Esophagus squamous epithelium (tissue), 5 donors: ENCODE measurements at places on chromosomes 2 and 18. TPM values are rescaled to one million over a fixed set of nuclear protein-coding genes. Genes with fewer than 3 reads are reported as not detected.
A peak's percentile ranks its signal among the peaks of the same experiment; 100 is the strongest.

The GKN1 gene
- total RNA-seq = 2.5 TPM

The MAP2 gene
- total RNA-seq = 8.5 TPM

The CPO gene
- total RNA-seq = not detected

The ZNF532 gene
- total RNA-seq = 30.7 TPM

The HNRNPA3 gene
- 68.1 TPM for total RNA-seq

The ARHGEF4 gene
- total RNA-seq = 52.8 TPM

The CPS1 gene
- 5.9 TPM for total RNA-seq

DNA sequence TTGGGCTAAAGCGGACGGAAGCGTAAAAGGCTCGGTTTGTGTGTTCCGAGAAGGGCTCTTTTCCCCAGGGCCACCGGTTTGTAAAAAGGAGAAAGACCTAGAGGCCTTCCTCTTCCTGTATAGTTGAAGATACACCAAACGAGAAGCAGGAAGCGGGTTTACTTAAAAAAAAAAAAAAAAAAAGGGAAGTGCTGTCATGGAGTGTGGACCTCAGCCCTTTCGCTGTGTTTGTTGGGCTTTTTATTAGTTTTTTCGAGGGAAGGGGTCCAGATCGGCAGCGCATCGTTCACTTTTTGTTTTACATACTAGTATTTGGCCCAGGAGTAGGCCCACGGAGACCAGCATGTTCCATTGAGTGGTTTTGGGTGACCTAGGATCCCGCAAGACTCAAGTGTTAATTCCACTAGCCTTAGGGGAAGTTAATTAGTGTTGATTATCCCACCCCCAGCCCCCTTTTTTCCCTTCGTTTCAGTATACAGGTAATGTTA lies 676 bp downstream of the ACTR2 start:
- no peak for DNase-seq
- no peaks in the 10 kb centered on the region for H3K27me3 ChIP-seq
- peak overlapping the region; percentile 94 for H3K4me3 ChIP-seq

DNA sequence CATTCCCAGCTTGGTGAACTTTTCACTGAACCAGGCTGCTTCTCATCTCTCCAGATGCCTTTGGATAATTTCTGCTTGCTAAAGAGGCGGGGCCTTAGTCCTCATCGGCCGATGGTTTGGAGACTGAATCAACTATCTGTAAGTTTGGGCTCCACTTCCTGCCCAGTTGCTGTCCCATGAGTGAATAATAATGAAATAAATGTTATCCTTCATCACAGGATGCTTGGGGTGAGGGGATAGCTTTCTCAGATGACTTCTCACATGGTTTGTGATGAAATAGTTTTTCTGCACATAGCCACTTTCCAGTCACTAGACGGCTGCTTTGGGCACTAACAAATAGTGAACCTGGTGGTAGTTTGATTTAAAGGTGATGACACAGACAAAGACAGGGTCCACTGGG lies 376.6 kb upstream of the TRIB2 start:
- no peak overlapping the region for H3K27ac ChIP-seq
- no peaks in the 10 kb centered on the region for H3K36me3 ChIP-seq
- DNase-seq = no peak
- H3K27me3 ChIP-seq = no peaks in the 10 kb centered on the region
- no peaks in the 10 kb centered on the region for H3K4me1 ChIP-seq

GRCh38 chr2:230957756-230958391 lies 32.8 kb upstream of the GPR55 start:
- H3K27me3 ChIP-seq = no peaks in the 10 kb centered on the region
- peak overlapping the region; percentile 34 for H3K4me3 ChIP-seq
- no peaks in the 10 kb centered on the region for H3K36me3 ChIP-seq
- DNase-seq = no peak
- no peak overlapping the region for H3K27ac ChIP-seq

GRCh38 chr18:10077986-10078385 lies 164.2 kb downstream of the VAPA start:
- no peak for DNase-seq
- H3K4me1 ChIP-seq = no peaks in the 10 kb centered on the region
- H3K27me3 ChIP-seq = no peaks in the 10 kb centered on the region
- H3K4me3 ChIP-seq = no peak overlapping the region

DNA sequence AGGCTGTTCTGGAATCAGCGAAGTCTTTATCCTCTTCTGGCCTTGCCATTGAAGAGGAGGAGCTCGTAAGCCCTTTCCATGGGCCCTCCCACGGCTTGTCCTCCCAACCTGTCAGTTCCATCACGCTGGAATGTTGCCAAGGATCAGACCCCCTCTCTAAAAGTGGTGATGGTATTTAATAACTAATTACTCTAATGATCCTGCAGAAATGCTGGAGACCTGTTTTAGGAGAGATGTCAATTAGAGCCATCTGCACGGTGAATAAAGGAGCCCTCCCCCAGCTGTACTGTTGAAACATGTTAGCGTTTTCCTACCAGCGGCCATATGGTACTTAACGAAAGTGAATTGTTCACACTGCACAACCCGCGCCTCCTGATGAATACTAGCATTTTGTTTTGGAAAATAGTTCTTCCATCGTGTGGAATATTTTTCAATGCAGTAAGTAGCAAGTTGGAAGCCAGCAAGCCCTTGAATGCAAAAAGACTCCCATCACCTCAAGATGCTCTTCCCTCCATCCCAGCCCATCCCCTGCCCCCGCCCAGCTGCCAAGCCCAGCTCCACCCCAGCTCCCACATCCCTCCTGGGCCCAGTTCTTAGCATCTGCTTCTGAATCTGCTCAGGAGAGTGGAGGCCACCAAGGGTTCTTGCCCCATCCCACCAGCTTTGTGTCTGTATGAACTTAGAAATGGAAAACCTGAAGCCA lies 145.4 kb downstream of the KLHL29 start:
- H3K36me3 ChIP-seq = no peaks in the 10 kb centered on the region
- peaks cover 71% of the 10 kb centered on the region for H3K4me1 ChIP-seq
- no peak overlapping the region for H3K27ac ChIP-seq
- no peak for DNase-seq
- H3K27me3 ChIP-seq = no peaks in the 10 kb centered on the region
- H3K4me3 ChIP-seq = no peak overlapping the region

DNA sequence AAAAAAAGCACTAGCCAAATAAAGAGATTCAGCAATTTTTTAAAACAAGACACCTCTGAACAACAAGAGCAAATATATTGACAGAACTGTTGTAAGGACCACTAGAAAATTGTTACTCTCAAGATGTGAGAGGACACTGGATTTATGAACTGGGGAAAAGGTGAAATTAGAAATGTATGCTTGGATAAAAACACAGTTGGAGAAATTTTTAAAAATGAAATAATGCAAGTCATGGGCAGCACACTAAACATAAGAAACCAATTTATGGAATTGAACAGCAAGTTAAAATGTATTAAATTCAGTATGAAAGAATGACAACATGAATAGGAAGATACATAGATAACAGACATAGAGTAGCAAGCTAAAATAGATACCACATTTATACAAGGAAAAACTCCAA lies 377.4 kb downstream of the LRRTM4 start:
- no peaks in the 10 kb centered on the region for H3K27me3 ChIP-seq
- DNase-seq = no peak
- no peak overlapping the region for H3K4me3 ChIP-seq
- no peaks in the 10 kb centered on the region for H3K4me1 ChIP-seq

DNA sequence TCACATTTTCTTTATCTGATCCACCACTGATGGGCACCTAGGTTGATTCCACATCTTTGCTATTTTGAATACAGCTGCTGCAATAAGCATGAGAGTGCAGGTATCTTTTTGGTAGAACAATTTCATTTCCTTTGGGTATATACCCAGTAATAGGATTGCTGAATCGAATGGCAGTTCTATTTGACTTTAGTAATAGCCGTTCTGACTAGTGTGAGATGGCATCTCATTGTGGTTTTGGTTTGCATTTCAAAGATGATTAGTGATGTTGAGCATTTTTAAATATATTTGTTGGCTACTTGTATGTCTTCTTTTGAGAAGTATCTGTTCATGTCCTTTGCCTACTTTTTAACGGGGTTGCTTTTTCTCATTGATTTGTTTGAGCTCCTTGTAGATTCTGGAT lies 72.3 kb downstream of the CCDC138 start:
- no peak overlapping the region for H3K27ac ChIP-seq
- H3K4me3 ChIP-seq = no peak overlapping the region

DNA sequence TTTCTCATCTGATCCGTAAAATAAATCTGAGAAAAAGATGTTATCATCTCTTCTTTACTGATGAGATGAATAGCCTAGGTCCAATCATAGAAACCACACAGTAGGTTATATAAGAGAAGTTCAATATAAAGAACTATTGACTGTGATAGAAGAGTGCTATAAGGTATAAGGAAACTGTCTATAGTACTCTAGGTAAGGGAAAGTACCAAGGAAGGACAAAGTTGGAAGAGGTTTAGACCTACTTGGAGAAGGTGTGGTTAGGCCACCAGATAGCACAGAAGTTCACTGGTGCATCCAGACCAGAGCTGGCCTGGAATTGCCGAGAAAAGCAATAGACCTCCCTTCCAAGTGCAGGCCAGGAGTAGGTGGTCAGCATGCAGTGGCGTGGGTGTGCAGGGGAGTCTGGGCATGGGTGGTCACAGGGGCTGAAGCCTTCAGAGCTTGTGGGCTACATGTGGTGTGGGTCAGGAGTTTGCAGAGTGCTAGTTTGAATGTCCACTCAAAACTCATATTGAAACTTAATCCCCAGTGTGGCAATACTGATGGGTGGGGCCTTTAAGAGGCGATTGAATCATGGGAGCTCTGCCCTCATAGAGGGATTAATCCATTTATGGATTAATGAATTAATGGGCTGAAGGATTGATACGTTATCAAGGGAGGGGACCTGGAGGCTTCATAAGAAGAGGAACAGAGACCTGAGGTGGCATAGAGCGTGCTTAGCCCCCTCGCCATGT lies 86.3 kb downstream of the ALPK2 start:
- peaks cover 3% of the 10 kb centered on the region for H3K27me3 ChIP-seq
- H3K4me3 ChIP-seq = no peak overlapping the region
- H3K36me3 ChIP-seq = no peaks in the 10 kb centered on the region
- no peak for DNase-seq

- no peak overlapping the region for H3K4me3 ChIP-seq
- no peaks in the 10 kb centered on the region for H3K36me3 ChIP-seq
- H3K4me1 ChIP-seq = no peaks in the 10 kb centered on the region
- no peaks in the 10 kb centered on the region for H3K27me3 ChIP-seq
Measured at GRCh38 chr2:184793176-184793575, 194.8 kb downstream of the ZNF804A start.

- no peak for DNase-seq
- H3K4me3 ChIP-seq = no peak overlapping the region
- no peaks in the 10 kb centered on the region for H3K36me3 ChIP-seq
Measured at GRCh38 chr2:31515586-31515985, 65.2 kb downstream of the SRD5A2 start.

DNA sequence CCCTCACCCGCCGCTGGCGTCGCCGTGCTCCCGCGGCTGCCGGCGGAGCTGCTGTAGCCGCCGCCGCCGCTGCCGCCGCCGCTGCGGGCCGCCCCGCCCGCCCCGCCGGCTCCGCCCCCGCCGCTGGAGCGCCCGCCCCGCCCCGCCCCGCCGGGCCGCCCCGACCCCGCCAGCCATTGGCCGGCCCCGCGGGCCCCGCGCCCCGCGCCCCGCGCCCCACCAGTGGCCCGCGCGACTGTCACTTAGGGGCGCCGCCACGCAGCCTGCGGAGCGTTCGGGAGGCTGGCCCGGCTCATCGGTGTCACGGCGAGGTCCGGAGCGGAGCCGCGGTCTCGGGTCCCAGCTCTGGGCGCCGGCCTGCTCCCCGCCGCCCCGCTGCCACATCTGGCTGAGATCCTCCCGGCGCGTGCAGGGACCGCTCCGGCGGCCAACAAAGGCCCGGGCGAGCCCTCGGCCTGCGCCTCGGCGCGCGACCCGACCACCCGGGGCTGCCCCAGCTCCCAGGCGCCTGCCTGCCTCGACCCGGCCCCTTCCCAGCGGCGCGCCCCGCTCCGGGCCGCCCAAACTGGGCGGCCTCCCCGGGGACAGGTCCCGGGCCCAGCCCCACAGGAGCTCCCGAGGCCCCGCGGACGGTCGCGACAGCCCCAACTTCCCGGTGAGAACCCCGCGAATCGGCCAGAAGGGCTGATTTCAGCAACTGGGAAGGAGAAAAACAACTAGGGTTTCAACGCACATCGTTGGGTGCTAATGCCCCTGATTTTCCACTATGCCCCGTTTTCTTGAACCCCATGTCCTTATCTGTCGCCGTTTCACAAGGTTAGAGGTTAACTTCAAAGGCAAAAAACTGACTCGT lies at the start of gene MGAT4A:
MGAT4A (minus strand) TSS at position 92 of the 853 bp plus-strand sequence. CDS start 4,800 bp downstream, outside the sequence.
- DNase-seq = no peak
- no peaks in the 10 kb centered on the region for H3K36me3 ChIP-seq
- H3K4me3 ChIP-seq = peak within 1 kb of the TSS; percentile 68
- H3K27me3 ChIP-seq = no peaks in the 10 kb centered on the region

DNA sequence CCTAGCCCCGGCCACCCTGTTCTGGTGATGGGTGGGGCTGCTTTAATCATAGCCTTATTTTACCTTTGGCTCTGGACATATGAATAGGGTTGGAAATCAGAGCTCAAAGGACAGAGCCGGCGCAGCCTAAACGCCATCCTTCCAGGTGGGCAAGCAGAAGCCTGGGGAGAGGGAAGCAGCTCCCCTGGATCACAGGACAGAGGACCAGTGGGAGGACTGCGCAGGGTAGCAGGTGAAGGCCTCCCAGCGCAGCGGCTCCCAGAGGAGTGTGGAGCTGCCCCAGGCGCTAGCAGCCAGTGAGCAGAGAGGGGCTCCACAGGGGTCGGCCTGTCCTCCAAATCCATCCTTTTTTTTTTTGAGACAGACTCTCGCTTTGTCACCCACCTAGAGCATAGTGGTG lies 16.4 kb upstream of the CYS1 start:
- no peaks in the 10 kb centered on the region for H3K36me3 ChIP-seq
- no peak overlapping the region for H3K4me3 ChIP-seq
- H3K27ac ChIP-seq = no peak overlapping the region
- DNase-seq = no peak
- H3K27me3 ChIP-seq = no peaks in the 10 kb centered on the region

DNA sequence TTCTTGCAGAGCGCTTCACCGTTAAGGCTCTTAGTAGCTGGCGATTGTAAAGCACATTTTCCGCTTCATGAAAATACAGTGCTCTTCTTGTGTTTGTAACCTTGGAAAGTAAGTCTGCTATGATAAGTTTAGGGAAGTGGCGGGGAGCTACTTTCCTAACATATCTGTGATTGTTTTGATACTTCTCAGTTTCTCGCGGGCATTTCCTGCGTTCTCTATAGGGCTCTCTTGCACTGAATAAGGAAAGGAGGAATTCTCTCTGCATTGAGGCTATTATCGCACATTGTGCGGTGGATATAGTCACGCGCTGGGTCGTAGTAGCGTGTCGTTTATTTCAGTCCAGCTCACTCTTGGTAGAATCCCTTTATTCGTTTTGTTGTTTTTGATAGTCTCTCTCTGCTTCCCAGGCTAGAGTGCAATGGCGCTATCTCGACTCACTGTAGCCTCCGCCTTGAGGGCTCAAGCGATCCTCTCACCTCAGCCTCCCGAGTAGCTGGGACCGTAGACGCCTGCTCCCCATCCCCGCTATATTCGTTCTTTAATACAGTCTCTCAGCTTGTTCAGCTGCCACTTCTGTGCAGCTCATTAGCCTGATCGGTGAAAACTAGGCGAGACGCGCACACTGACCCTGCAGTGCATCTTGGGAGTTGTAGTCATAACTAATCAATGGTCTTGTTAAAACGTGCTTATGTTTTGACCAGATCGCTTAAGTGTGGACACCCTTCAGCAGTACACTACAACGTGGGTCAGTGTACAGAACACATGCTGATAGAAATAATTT lies 1.0 kb upstream of the PPP4R3B start:
- H3K4me1 ChIP-seq = peaks cover 61% of the 10 kb centered on the region
- H3K27ac ChIP-seq = peak overlapping the region; percentile 98
- no peak for DNase-seq

- no peaks in the 10 kb centered on the region for H3K4me1 ChIP-seq
- no peaks in the 10 kb centered on the region for H3K36me3 ChIP-seq
- peak overlapping the region; percentile 44 for H3K27ac ChIP-seq
- no peak overlapping the region for H3K4me3 ChIP-seq
- no peak for DNase-seq
- H3K27me3 ChIP-seq = no peaks in the 10 kb centered on the region
Measured at GRCh38 chr2:215693193-215693998, 257.5 kb upstream of the FN1 start.
